ENCODE measurements at places on chromosomes 1 and 21.

GRCh38 chr1:1594602-1595260 is 5.2 kb downstream of the FNDC10 start:
- no peak for DNase-seq

DNA sequence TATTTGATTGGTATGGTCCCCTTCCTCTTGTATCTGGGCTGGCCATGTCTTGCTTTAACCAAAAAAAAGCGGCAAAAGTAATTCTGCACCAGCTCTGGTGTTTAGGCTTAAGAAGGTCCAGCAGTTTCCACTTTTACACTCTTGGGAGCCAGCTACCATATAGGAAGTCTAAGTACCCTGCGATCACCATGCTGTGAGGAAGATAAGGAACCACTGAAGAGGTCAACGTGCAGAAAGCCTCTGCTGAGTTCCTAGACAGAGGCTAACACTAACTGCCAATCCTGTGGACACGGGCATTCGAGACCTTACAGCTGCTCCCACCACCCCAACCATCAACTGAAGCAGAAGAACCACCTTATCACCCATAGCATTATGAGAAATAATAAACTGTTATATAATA is 331.4 kb downstream of the VAV3 start:
- DNase-seq: no peak

- DNase-seq: no peak
Measured at GRCh38 chr1:204574016-204574864, 58.0 kb downstream of the MDM4 start.

GRCh38 chr1:145960468-145961108 is 2.8 kb upstream of the LIX1L start:
- DNase-seq: no peak

DNA sequence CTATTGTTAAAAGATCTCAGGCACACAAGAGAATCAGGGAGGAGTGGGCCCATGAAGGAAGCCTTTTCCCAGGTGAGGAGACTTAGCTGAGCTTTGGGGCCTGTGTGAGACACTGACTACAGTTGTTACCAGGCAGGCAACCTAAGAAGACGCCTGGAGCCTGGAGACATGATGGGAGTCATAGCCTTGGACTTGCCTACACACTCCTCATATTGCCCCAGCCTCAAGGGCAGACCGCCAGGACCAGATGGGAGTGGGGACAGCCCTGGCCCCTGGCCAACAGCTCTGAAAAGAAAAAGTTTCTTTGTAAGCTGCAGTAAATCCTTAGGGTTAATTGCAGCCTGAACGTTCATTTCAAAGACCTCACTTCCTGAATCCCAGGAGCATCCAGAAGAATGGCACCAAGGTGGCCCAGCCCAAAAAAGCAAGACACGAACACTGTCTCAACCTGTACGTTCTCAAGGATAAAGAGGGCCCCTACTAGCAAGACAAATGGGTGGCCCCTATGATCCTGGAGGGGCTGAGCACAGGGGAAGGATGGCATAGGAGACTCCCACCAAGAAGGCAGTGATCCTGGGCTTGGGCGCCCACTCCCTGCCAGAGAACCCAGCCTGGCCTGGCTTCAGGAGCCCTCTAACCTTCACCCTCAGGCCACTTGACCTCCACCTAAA is 33.2 kb upstream of the BTG2 start:
- DNase-seq: no peak

DNA sequence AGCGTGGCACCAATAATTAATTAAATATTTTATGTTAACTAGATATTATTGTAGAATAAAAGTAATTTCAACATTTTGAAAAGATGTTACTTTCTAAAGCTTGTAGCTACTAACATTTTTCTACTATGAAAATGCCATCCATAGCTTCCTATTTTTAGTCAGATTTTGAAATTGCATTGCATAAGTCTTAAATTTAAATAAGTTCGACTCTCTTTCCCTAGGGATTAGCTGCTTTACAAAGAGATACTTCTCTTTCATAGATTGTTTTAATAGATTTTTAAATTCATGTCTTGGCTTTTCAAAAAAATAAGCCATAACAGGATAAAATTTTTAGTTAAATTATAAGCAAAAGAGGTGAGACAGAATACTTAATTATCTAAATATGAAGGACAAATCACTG is 1279.6 kb downstream of the KCNT2 start:
- DNase-seq: no peak
